ENCODE measurements at places on chromosomes 6 and 20.
A peak's percentile ranks its signal among the peaks of the same experiment; 100 is the strongest.

DNA sequence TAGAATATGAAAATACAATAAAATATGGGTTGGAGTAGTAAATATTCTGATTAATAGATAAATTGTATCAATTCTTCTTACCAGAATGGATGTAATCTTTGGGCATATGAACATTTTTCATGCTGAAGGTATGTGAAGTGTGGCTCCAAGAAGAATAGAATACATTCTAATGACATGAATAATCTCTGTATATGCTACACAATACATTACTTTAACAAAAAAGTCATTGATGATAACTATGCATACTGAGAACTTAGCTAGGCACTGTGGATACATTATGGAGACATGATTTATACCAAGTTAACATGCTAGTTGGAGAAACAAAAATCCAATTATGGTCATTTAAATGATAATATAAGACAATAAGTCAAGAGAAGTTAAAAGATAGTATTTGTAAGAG, 62.7 kb upstream of the HDAC2 start:
- no peak for DNase-seq

DNA sequence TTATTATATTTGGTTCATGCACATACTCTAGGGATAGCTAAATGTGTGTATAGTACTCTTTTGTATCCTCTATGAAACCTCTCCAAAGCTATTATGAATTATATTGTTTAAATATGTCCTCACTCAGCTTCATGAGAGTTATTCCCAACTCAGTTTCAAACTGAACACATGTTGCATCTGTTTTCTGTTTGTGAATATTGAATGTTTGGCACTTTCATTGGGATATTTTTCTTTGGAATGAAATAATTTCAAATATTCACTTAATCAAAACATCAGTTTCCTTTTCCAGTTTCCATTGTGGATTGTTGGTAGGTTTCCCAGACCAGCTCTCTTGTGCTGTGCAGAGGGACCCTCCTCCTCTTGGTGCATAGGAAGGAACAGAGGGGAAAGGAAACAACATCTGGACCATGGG, 46.6 kb downstream of the HDAC2 start:
- no peak for DNase-seq

GRCh38 chr6:79241228-79241627, 6.7 kb upstream of the HMGN3 start:
- no peak for DNase-seq

DNA sequence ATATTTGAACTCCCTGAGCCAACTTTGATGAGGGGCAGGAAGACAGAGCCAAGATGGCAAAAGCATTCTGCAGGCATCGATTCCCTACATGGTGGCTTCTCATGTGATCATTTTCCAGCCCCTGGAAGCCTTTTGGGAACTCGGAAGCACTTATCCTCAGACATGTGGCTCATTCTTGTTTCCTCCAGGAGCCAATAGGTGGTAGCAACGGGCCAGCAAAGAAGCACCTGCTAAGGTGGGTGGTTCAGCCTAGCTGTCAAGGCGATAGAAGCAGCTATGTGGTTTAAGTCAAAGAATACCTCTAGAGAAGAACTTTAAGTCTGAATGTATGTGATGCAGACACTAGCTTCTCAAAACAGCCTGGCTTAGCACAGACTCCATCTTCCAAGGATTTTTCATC, 64.9 kb upstream of the PAX1 start:
- no peak for DNase-seq

- DNase-seq, result no peak
Observed at GRCh38 chr20:58018590-58018989, 209.9 kb downstream of the ANKRD60 start.

- DNase-seq, result no peak
Observed at GRCh38 chr6:138105880-138106664, 1.1 kb downstream of the PERP start.

GRCh38 chr6:136669299-136669699, 119.1 kb upstream of the MAP7 start:
- DNase-seq, result peak; percentile 60

- DNase-seq, result no peak
Observed at GRCh38 chr6:16296061-16296670, 57.8 kb downstream of the GMPR start.

DNA sequence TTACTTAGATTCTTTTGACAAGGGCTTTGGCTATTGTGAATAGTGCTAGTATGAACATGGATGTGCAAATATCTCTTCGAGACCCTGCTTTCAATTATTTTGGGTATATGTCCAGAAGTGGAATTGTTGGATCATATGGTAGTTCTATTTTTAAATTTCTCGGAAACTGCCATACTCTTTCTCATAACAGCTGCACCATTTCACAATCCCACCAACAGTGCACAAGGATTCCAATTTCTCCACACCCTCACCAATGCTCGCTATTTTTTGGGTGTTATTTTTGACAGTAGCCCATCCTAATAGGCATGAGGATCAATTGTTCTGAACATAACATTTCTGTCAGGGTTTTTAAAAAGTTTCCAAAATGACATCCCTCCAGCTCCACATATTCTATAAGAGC, 69.2 kb upstream of the ESR1 start:
- DNase-seq, result no peak

DNA sequence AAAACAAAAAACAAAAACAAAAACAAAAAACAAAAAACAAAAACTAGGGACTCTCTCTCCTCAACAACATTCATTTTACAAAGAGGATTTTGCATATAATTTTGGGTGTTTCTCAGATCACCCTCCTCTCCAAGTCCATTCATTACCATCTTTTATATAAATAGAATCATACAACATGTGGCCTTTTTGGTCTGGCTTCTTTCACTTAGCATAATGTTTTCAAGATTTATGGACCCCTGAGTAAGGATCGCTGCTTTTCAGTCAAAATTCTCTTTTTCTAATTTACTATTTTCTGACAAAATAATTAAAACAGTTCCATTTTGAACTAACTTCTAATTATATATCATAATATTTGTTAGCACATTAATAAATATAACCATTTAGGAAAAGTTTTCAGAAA, 94.8 kb downstream of the UBE3D start:
- no peak for DNase-seq

GRCh38 chr6:33677143-33677660, 34.3 kb downstream of the UQCC2 start:
- DNase-seq, result no peak

DNA sequence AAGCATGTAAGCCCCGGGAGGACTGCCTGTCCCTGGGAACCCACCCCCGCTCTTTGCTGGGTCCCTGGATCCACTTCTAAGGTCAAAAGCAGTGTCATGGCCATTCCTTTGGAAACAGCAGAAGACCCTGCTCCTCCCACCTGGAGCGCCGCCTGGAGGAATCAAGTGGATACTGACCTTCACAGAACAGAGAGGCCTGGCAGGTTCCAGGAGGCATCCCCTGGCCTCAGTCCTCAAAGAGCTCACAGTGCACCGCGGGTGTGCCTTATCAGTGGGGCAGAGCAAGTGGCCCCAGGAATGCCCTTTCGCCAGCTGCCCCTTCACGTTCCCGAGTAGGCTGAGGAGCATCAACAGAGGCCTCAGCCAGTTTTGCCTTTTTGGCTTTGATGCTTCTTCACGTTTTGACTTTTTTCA, 11.1 kb upstream of the SLC4A11 start:
- no peak for DNase-seq

GRCh38 chr6:7285416-7285815, 27.6 kb downstream of the SSR1 start:
- no peak for DNase-seq

- no peak for DNase-seq
Observed at GRCh38 chr6:157099912-157100593, 223.3 kb downstream of the TMEM242 start.

GRCh38 chr6:5813625-5814027, 193.1 kb downstream of the NRN1 start:
- DNase-seq, result no peak

- DNase-seq, result no peak
Observed at GRCh38 chr6:169923468-169924464, 172.3 kb downstream of the ERMARD start.

DNA sequence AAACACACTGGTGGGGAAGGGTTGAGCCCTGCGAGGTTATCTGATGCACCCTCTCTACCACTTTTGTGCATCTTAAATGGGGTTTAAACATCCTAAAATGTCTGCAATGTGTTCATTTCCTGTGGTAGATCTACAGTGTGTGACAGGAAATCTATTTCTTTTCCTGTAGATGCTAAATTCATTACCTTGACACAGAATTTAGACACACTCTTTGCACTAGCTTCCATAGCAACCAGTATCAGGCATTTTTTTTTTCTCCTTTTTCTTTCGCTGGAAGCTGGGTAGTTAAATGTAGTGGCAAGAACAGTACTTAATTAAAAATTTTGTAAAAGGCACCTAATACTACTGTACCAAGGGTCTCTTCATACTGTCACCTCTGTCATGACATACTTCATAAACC, 141.1 kb downstream of the RFPL4B start:
- no peak for DNase-seq
